ENCODE measurements at places on chromosomes 3 and 15. TPM values are rescaled to one million over a fixed set of nuclear protein-coding genes. Genes with fewer than 3 reads are reported as not detected.
A peak's percentile ranks its signal among the peaks of the same experiment; 100 is the strongest.

DNA sequence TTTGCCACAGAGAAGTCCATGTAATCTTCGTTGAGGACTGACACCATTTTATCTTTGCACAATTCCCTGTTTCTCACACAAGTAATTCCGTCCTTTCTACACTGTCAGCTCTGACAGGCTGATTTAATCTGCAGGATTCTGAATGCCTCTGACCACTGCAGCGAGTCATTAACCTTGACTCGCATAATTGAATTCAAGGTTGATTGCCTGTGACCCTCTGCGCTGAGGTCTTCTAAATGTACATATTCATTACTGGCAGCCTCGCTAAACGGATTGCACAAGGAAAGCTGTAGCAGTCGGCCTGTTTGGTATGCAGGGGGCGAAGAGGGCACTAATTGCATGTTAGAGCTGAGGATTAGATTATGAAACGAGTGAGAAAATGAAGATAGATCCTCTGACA, 147.8 kb downstream of the SHOX2 start:
- no peak for DNase-seq

DNA sequence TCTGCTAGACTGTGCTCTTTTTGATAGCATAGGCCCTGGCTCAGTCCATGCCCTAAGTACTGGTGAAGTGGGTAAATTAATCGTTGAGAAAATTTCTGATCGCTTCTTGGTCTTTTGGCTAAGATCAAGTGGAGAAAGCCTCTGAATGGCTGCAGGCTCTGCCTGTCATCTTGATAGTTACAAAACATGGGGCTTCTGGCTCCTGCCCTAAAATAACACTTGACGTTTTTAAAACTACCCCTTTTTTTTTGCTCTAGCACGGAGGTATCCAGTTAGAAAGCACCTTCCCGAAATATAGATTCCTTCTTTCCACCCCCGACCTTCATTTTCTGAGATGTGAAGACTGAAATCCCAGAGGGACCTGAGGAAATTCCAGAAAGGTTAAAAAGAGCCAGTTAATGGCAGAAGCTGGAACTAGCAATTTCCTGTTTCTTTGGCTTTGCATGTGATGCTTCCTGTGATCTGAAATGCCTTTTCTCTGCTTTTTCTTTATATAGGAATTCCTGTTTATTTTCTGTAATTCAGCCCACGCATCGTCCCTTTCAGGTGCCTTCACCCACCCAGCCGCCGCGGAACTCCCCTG, 799 bp upstream of the C2CD4B start:
- no peak for DNase-seq

DNA sequence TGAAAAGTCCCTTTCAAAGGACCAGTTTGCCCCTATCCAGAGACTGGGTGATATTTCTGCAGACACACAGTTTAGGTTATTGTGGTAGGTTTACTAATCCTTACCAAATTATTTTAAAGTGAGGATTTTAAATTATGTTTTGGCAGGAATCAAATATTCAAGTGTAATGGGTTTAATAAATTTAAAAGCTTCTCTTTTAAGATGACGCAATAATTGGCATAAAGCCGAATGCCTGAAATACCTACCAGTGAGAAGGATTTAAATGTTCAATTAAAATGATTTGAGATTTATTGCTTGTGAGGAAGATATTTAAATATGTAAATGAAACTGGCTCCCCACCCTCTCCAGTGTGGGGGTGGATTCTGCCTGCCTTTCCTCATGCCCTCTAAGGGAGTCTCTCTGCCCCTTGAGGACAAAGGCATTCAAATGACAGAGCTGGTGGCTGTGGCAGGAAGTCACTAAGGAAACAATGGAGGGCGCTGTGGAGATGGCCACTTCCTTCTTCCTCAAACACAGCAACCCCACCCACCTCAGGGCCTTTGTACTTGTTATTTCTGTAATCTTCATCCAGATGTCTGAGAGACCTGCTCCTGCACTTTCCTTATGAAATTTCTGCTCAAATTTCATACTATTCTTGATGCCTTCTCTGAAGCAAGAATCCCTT, 131.7 kb downstream of the TNIK start:
- DNase-seq: peak; percentile 49

Gene EFCC1
- 0.11 TPM for total RNA-seq

- no peak for DNase-seq
Measured at GRCh38 chr3:113516115-113516505, 1.2 kb upstream of the SPICE1 start.

All from CD8-positive, alpha-beta memory T cell (primary cell).